ENCODE measurements at places on chromosomes 12 and 14.
A peak's percentile ranks its signal among the peaks of the same experiment; 100 is the strongest.

DNA sequence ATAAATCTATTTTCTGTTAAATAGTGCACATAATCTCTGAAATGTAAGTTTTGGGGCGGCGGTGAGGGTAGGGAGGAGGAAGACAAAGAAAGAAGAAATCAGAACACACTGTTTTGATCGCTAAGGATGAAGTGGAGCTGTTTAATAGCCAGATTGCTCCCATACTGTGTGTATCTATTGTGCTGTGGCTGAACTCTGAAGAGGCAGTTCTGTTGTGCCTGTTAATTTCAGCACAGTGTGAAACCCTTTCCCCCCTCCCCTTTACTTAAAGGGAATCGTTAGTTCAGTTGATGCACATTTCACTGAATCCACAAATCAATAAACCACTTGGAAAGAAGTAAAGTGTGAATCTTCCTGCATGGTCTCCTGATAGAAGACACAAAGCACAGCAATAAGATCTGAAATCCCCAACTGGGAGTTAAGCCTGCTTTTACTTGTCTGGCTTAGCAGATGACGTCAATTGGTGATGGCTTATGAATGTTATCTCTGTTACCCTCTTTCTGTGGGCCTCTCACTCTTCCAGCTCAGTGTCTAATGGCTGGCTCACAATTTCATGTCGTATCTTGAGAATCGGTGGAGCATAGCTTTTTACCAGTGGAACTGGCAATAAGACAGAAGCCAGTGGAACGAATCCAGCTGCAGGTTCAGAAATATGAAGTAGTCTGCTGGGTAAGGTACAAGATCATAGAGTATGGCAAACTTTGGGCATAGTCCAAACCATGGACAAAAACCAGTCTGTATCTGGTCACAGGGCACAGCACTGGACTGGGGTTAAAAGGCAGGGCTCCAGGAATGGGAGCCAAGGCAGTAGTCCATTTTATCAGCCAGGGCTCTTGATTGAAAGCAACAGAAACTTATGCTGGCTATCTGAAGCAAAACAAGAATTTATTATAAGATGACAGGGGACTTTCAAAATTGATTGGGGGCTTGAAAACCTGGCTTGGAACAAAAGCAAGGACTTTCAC is 413.5 kb upstream of the SEL1L start:
- DNase-seq = no peak

GRCh38 chr14:73526036-73526984 is 10.6 kb upstream of the ACOT1 start:
- DNase-seq = no peak

- no peak for DNase-seq
These were observed 61.9 kb upstream of the MAX start for GRCh38 chr14:65164068-65164824.

DNA sequence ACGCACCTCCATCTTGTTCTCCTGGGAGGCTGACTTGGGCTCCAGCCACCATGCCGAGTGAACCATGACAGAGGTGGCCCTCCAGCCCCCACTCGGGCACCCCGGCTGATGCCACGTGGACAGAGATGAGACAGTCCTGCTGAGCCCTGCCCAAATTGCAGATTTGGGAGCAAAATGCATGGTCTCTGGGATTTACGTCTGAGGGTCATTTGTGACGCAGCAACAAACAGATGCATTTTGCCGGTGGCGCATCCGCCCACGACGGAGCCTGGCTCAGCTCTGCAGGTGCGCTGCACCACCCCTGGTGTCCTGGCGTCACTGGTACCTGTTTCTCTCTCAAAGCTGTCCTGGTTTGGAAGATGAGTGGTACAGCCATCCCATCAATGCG is 31.1 kb upstream of the INF2 start:
- no peak for DNase-seq

- DNase-seq = no peak
These were observed 234.0 kb downstream of the SYT1 start for GRCh38 chr12:79098530-79098929.

- peak; percentile 92 for DNase-seq
These were observed 26.1 kb upstream of the UBC start for GRCh38 chr12:124940393-124941169.

- DNase-seq = no peak
These were observed 23.9 kb upstream of the CCDC63 start for GRCh38 chr12:110822821-110823415.

DNA sequence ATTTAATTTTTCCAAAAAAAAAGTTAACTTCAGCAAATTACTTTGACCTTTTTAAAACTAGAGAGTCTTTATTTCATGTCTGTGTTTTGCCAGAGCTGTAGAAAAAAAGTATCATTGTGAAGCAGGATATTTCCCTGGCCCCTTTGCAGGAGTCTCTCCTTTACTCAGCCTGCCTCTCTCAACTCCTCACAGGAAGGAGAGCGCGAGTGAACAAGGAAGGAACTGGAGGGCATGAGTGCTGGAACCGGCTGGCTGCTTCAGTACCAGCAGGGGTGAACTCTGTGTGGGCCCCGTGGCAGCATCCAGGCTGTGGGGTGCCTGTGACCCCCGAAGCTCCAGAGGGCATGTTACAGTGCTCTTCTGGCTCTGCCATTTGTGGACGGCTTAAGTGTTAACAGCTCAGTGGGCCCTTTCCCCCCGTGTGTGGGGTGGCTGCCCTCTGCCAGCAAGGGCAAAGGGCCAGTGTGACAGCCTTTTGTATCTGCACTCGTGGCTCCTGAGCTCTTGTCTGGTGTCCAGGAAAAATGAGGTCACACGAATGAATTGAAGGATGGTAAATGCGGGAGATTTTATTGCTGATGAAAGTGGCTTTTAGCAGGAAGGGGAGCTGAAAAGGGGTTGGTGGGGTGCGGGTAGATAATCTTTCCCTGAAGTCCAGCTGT is 76.6 kb upstream of the KCNH3 start:
- DNase-seq = no peak

DNA sequence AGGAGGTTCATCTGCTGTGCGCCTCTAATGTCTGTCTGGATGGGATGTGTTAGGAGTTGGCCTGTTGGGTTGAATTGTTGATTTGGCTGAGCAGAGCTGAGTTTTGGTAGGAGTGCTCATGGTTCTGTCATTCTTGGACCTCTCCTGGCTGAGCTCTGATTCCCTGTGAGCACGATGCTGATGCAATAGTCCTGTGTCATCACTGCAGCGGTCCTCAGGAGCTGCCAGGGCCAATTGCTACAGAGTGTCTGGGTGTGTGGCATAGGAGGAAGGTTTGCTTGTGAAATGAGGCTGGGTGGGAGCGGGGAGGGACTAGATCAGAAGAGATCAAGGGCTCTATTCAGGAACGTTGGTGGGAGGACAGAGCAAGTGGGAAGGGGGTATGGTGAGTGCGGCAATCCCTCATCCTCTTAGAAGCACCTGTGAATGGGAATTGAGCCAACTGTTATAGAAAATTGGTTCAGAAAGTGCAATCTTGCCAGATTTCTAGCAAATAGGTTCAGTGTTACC is 21.2 kb downstream of the PEX5 start:
- DNase-seq = no peak

DNA sequence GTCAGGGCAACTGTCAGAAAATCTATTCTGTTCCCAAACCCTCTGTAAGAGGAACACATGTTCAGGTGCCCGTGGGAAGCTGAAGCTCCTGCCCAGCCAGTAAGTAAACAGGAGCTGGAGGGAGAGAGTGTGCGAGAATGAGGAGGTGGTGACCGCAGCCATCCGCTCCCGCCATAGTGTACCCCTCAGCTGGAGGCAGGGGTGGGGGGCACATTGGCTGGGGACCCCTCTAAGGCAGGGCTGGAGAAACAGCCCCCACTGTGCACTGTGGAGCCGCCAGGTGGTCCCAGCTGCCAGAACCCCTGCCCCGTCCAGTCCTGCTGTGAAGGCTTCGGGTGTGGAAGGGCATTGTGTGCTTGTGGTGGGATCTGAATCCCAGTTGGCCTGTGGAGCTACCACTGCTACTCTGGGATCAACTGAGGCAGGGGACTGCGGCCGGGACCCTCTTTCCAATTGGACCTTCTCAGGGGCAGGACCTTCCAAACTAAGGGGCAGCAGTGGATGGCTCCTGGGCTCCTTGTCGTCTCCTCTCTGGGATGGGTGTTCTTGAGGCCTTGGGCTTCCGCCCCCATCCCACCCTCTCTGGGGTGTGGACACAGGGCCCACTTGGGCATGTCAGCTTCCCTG is 59.6 kb downstream of the TSPAN9 start:
- no peak for DNase-seq

DNA sequence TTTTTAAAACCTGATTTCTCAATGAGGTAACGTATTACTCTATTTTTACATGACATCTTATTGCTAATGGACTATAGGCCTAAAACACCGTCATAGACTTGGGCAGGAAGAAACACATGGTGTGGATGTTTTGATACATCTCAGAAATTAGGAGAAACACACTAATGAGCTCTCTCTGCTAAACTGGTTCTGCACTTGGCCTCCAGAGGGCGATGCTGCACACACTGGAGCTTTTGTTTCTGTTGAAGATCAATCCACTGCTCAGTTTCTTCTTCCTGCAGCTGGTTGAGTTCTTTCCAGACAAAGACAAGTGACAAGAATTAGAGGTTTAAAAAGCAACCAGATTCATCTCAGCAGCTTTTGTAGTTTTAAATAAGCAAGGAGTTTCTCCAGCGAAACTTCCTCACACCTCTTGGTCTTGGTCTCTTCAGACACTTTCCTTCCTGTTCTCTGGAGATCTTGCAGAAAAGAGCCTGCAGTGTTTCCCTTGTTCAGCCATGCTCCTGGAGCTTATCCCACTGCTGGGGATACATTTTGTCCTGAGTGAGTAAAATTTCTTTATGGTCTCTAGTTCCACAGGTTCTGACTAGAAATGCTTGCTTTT is 178.5 kb upstream of the OR4E1 start:
- peak; percentile 82 for DNase-seq
